ENCODE measurements at places on chromosomes 4 and X. TPM values are rescaled to one million over a fixed set of nuclear protein-coding genes. Genes with fewer than 3 reads are reported as not detected.

GRCh38 chr4:95431678-95432077 lies 117.1 kb downstream of the UNC5C start:
- no peaks in the 10 kb centered on the region for H3K27me3 ChIP-seq
- no peak overlapping the region for H3K4me3 ChIP-seq
- DNase-seq: no peak
- H3K4me1 ChIP-seq: peaks cover 7% of the 10 kb centered on the region

GRCh38 chr4:56276547-56276946 lies 110.7 kb downstream of the AASDH start:
- H3K36me3 ChIP-seq: no peaks in the 10 kb centered on the region
- peak; percentile 8 for DNase-seq
- peaks cover 5% of the 10 kb centered on the region for H3K4me1 ChIP-seq
- no peak overlapping the region for H3K4me3 ChIP-seq
- H3K27me3 ChIP-seq: peaks cover 20% of the 10 kb centered on the region

Gene SAGE1
- not detected for total RNA-seq

GRCh38 chrX:15599461-15599860 lies 1.3 kb downstream of the ACE2 start:
- H3K36me3 ChIP-seq: no peaks in the 10 kb centered on the region
- H3K4me3 ChIP-seq: no peak overlapping the region
- no peak overlapping the region for H3K27ac ChIP-seq
- H3K4me1 ChIP-seq: no peaks in the 10 kb centered on the region

Gene ENPP6
- total RNA-seq: not detected

DNA sequence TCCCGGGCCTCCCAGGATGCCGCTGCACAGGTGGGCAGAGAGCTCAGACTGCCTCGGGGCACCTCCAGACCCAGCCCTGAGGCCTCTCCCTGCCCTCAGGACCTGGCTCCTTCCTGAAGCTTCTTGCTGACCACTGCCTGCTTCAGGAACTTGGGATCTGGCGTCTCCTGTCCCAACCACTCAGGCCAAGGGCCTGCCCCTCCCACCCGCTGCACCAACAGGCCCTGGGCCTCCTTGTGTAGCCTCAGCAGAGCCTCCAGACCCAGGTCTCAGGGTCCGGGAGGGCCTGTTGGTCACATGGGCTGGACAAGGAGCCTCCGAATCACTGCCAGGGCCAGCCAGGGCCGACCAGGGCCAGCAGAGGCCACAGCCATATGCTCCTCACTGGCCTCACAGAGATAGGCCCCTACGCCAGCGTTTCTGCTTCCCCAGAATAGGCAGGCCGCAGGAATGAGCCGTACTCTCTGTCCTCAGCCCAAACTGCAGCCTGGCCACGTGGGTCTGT lies 2.8 kb downstream of the MXD4 start:
- H3K27ac ChIP-seq: no peak overlapping the region
- H3K4me3 ChIP-seq: no peak overlapping the region
